ENCODE measurements at places on chromosomes 7 and 10. TPM values are rescaled to one million over a fixed set of nuclear protein-coding genes. Genes with fewer than 3 reads are reported as not detected.
A peak's percentile ranks its signal among the peaks of the same experiment; 100 is the strongest.

- no peaks in the 10 kb centered on the region for H3K4me1 ChIP-seq
- H3K27ac ChIP-seq, result no peak overlapping the region
- H3K27me3 ChIP-seq, result no peaks in the 10 kb centered on the region
- H3K36me3 ChIP-seq, result no peaks in the 10 kb centered on the region
- DNase-seq, result no peak
Observed at GRCh38 chr7:113060100-113060499, 26.5 kb downstream of the GPR85 start.

- H3K27ac ChIP-seq, result no peak overlapping the region
- H3K4me3 ChIP-seq, result no peak overlapping the region
- DNase-seq, result no peak
- no peaks in the 10 kb centered on the region for H3K4me1 ChIP-seq
Observed at GRCh38 chr7:66379542-66380160, 174.5 kb downstream of the TPST1 start.

DNA sequence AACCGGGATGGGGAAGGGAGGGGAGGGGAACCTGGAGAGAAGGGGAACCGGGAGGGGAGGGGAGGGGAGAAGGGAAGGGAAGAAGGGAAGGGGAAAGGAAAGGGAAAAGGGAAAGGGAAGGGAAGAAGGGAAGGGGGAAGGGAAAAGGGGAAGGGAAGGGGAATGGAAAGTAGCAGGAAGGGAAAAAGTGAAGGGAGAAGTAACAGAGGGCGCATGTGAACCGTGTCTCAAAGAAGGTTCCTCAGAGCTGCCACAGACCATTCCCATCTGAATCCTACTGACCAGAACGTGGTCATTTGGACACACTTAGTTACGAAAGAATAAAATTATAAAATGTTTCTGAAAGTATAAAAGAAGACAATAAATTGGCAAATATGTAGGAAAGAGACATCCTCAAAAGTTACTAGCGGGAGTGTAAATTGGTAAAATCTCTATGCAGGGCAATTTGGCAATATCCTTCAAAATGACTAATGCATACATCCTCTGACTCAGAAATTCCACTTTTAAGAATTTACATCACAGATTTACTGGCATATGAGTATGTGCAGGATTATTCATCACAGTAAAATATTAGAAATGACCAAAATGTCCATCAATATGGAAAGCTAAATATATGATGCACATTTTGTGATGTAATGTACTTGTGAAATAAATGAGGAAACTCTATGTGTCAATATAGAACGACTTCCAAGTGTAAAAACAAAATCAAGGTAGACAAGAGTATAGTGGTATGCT lies 12.9 kb downstream of the C10orf67 start:
- no peak overlapping the region for H3K27ac ChIP-seq
- H3K36me3 ChIP-seq, result no peaks in the 10 kb centered on the region
- no peaks in the 10 kb centered on the region for H3K4me1 ChIP-seq
- H3K27me3 ChIP-seq, result no peaks in the 10 kb centered on the region

DNA sequence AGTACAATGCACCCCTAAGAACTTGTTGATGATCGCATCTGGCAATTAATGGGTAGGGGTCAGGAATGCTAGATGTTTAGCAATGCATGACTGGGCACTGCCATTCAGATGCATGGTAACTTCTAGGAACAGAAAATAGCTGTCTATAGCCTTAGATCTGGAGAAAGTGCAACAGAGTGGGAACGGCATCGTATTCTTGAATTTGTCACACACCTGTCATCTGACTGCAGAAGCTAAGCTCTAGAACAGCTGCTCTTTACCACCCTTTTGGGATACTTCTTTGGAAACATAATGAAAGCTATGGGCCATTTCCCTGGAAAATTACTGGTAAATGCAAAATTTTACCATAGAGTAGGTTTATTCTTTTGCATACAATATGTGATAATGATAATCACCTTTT lies 118.1 kb downstream of the SLC25A13 start:
- H3K27ac ChIP-seq, result no peak overlapping the region
- peaks cover 27% of the 10 kb centered on the region for H3K36me3 ChIP-seq
- DNase-seq, result no peak
- no peaks in the 10 kb centered on the region for H3K27me3 ChIP-seq

- H3K4me1 ChIP-seq, result peaks cover 27% of the 10 kb centered on the region
- no peaks in the 10 kb centered on the region for H3K36me3 ChIP-seq
- H3K4me3 ChIP-seq, result no peak overlapping the region
- H3K27ac ChIP-seq, result peak overlapping the region; percentile 72
Observed at GRCh38 chr10:63702092-63702491, 180.9 kb downstream of the REEP3 start.

DNA sequence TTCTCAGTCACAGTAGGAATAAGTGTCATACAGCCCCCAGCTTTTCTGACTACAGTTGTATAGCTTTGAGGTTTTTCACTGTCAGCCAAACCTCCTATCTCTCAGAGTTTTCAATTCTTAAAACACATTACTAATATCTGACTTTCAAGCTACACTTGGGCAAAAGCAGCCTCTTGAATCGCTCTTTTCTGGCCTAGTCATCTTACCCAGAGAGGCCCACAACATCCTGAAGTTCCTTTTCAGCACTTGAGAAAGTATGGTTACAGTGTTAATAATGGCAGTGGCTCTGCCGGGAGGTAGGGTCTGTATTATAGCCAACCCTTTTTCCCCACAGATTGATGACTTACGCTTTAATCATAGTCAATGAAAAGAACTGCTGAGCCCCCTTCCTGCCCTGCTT lies 181.0 kb downstream of the LRRC4 start:
- no peak overlapping the region for H3K27ac ChIP-seq
- no peak overlapping the region for H3K4me3 ChIP-seq
- H3K36me3 ChIP-seq, result peaks cover 21% of the 10 kb centered on the region

DNA sequence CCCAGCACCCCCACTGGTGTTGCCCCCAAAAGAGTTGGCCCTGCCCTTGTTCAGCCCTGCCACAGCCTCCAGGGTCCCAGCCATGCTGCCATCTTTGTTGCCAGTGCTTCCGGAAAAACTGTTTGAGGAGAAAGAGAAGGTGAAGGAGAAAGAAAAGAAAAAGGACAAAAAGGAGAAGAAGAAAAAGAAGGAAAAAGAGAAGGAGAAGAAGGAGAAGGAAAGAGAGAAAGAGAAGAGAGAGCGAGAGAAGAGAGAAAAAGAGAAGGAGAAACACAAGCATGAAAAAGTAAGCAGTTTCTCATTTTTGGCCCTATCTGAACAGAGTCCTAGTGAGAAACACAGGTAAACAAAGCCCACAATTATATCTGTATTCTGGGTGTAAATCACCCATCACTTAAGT lies 89.0 kb upstream of the GATA3 start:
- no peak overlapping the region for H3K4me3 ChIP-seq
- no peaks in the 10 kb centered on the region for H3K27me3 ChIP-seq
- no peaks in the 10 kb centered on the region for H3K36me3 ChIP-seq
- no peak overlapping the region for H3K27ac ChIP-seq
- DNase-seq, result no peak

GRCh38 chr10:97427571-97428179 lies 1.7 kb downstream of the PGAM1 start:
- H3K4me3 ChIP-seq, result peak overlapping the region; percentile 86
- DNase-seq, result peak; percentile 67
- peaks cover 32% of the 10 kb centered on the region for H3K36me3 ChIP-seq
- H3K27ac ChIP-seq, result peak overlapping the region; percentile 92
- H3K4me1 ChIP-seq, result peaks cover 33% of the 10 kb centered on the region

DNA sequence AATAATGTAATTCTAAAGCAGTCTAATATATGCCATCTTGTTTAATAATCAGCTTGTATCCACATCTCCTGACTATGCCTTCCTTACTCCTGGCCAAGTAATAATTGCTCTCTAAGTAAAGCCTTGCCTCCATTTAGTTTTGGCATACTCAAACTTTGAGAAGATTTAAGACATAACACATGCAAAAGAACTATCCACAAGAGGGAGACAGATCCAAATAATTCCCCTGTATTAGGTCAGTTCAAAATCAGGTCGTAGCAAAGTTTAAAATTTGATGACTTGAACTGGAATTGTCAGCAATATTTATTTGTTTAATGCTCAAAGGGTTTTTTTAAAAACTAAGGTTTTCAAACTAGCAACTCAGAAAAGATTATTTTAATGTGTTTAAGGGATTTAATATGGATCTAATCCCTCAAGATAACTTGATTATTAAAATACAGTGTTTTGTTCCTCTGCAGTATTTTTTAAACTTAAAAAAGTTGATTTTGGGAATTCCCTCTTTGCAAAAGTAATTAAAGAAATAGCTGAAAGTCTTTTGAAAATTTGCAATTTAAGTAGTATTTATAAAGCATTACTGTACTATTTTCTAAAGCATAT lies 95.3 kb downstream of the HDAC9 start:
- H3K4me1 ChIP-seq, result peaks cover 7% of the 10 kb centered on the region
- H3K4me3 ChIP-seq, result no peak overlapping the region
- no peaks in the 10 kb centered on the region for H3K27me3 ChIP-seq
- no peaks in the 10 kb centered on the region for H3K36me3 ChIP-seq
- DNase-seq, result no peak
- H3K27ac ChIP-seq, result no peak overlapping the region

DNA sequence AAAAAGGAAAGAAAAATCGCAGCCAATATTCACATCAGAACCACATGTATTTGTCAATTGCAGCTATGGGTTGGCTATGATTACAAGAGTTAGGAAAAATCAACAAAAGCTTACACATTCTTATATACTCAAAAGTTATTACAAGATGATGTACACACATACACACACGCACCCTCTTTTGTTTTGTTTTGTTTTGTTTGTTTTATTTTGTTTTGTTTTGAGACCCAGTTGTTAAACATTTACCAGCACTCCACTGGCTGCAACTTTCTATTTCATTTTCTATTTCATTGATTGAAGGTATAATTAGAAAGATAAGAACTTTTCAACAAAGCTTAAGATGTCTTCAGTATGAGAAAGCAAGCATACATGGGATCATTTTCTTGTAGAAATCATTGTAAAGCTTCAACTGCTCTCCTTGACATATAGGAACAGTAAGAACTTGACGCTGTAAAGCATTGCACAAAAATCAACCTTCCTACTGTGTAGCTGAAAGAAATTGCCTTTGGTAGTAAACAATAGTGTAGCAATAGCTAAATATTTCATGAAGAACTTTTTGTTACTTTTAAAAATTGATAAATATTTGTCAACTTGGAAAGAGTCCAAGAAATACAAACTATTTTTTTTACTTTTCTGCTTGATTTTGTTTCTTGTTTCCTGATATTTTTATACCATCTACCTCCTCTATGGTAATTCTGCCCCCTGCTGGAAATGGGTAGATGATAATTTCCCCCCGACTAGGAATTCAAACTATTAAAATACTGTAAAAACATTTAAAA lies 205.9 kb downstream of the MBL2 start:
- DNase-seq, result peak; percentile 44
- H3K27me3 ChIP-seq, result no peaks in the 10 kb centered on the region
- no peaks in the 10 kb centered on the region for H3K36me3 ChIP-seq
- no peaks in the 10 kb centered on the region for H3K4me1 ChIP-seq

DNA sequence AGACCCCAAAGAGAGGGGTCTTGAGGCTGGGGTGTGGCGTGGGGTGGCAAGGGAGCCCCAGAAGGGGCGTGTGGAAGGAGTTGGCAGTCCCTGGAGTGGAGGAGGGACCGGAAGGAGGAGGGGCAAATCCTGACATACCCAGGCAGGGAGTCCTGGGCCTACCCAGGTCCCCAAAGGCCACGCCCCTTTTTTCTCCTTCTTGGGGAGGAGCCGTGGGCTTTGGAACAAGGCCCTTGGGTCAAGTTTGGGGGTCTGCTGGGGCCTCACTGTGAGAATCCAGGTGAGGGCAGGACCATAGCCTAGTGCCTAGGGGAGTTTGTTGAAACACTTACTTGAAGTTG lies 1.2 kb upstream of the SMARCD3 start:
- peak; percentile 86 for DNase-seq
- peaks cover 81% of the 10 kb centered on the region for H3K4me1 ChIP-seq
- H3K4me3 ChIP-seq, result peak overlapping the region; percentile 60
- H3K27ac ChIP-seq, result peak overlapping the region; percentile 88
- no peaks in the 10 kb centered on the region for H3K36me3 ChIP-seq
- H3K27me3 ChIP-seq, result peaks cover 60% of the 10 kb centered on the region

DNA sequence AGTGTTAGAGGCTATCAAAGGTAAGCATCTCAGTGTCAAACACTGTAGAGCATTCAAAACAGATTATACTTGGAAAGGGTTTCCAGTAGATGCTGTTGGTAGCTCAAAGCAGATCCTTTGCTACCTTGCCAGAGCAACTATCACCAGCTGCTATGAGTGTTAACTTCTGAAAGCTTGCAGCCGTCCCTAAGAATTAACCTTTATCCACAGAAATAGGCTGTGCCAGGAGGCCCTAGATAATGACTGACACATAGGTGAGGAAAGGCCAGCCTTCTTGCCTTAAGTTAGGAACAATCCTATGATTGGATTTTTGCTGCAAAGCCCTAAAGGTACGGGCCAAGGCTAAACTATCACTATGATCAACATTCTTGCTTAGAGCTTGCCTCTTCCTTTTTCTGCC lies 263.2 kb downstream of the DGKB start:
- no peaks in the 10 kb centered on the region for H3K27me3 ChIP-seq
- H3K36me3 ChIP-seq, result no peaks in the 10 kb centered on the region
- DNase-seq, result no peak
- no peaks in the 10 kb centered on the region for H3K4me1 ChIP-seq

DNA sequence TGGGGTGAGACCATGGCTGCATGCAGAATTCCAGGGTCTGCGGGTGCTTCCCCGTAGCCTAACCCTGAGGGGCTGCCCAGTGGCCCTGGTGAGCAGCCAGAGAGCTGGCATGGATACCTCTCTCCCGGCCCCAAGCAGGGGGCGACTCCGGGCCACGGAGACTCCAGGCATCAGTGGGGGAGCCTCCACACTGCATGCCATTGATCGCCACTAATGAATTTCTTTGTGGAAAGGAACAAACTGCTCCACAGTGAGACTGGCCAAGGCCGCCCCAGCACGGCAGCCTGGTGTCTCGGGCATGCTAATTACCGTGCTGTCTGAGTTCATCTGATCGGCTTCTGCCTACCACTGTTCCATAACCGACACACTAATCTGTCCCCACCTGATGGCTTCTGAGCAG lies 184.4 kb downstream of the GRID1 start:
- H3K4me1 ChIP-seq, result no peaks in the 10 kb centered on the region
- DNase-seq, result no peak
- H3K27me3 ChIP-seq, result no peaks in the 10 kb centered on the region

DNA sequence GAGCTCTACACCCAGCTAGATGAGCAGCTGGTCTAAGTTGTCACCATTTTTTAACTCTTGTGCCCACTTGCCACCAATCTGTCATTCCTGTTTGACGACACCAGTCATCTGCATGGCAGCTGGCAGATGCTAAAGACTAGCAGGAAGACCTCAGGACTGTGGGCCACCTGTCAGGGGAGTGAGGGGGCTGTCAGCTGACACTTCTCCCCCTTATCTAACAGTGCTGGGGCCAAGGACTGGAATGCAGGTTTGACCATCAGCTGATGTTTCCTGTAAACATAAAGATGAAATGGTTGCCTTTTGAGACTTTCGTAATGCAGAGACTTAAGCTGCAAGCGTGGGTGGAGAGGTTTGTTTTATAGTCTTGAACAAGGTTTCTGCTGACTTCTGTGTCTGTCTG lies 93.5 kb downstream of the WNT2 start:
- H3K27ac ChIP-seq, result no peak overlapping the region
- H3K27me3 ChIP-seq, result no peaks in the 10 kb centered on the region
- H3K4me1 ChIP-seq, result no peaks in the 10 kb centered on the region

MOGAT3 gene
- 1.7 TPM for total RNA-seq

GRID2IP gene
- not detected for total RNA-seq

FFAR4 gene
- 1.7 TPM for total RNA-seq

ACTL6B gene
- not detected for total RNA-seq

PLXDC2 gene
- total RNA-seq, result 31.0 TPM

All from stomach (tissue), 19 donors.